ENCODE measurements at places on chromosomes 11 and 22.

DNA sequence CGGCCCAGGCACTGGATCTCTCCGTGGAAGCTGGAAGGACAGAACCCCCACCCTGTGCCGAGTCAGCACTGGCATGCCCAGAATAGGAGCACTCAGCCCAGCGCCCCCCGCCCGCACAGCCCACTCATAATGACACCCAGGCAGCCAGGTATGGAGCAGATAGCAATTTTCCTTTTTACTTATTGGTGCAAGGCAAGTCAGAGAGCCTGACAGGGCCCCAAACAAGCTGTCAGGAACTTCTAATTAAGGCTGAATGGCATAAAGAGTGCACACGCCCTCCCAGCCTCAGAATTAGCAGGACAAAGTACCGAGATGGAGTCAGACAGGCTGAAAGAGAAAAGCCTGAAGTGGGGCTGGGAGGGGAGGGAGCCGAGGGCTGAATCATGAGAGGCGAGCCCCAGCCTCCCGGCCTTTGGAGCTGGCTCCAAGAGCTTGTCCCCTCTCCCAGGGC is 76.9 kb downstream of the DSCAML1 start:
- DNase-seq: peak; percentile 47

- DNase-seq: no peak
Observed at GRCh38 chr11:35998634-35999033, 54.8 kb downstream of the LDLRAD3 start.

DNA sequence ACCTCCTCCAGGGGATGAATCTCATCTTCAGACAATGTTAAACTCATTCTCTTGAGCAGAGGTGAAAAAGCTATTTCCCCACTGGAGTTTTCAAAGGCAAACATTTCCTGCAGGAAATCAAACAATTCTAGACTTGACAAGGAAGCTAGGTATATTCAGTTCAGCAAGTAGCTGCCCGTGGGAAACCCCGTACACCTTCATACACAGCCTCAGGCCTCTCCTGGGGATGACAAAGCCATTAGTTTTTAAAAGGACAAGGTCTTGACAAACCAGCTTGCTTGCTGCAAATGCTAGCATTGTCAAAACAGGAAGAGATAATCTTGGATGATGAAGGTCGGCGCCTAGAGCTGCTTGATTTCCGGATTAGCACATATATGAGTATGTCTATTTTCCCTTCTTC is 1630.8 kb upstream of the TENM4 start:
- DNase-seq: no peak

DNA sequence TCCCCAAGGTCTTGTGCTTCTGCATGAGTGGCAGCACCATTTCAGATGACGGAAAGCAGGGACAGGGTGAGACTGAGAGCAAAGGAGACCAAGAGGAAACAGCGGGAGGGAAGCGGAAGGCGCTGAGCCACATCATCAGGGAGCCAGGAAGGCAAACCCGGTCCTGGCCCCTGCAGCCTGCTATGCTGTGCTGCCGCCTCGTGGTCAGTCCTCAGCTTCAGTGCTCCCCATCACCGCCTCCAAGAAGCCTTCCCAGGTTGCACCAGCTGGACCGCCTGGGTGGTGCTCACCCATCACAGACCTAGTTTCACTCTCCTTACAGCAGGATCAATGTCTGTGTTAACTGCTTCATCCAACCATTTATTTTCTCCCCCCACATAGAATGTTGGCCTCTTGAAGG is 73.0 kb upstream of the PHF21B start:
- no peak for DNase-seq

- no peak for DNase-seq
Observed at GRCh38 chr22:37781434-37782059, 26.2 kb upstream of the GCAT start.

DNA sequence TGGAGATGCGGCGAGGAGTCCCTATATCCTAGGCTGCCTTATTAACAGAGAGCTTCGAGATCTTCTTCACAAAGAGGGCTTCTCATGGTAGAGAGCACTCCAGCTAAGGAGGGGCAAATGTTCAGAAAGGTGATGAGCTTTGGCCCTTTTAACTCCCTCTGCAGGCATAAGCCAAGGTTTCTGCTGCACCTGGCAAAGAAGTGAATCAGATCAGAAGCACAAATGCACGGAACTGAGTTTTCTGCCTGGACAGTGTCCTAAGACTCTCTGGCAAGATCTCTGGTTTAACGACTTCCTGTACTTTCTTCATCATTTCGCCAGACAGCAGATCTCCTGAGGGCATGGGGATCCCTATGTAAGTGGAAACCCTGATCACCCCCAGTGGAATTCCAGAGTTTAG is 37.2 kb downstream of the POU2AF3 start:
- no peak for DNase-seq

- DNase-seq: no peak
Observed at GRCh38 chr22:45090497-45090910, 73.2 kb upstream of the NUP50 start.

- peak; percentile 5 for DNase-seq
Observed at GRCh38 chr11:65744026-65744698, 23.6 kb upstream of the RNASEH2C start.

DNA sequence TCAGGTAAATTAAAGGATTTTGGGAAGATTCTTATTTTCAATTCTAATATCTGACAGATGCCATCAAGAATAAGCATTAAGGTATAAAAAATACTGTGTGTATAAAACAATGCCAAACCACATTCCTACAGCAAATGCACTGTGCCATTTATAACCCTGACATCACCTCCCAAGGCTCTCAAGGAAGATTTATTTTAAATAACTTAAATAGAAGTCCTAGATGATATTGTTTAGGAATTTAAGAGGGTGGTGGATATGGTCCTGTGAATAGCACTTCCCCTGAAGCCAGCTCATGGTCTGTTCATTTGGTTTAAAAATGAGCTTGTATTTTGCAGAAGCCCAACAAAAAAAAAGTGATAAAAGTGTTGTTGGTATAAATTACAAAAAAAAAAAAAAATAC is 32.1 kb downstream of the PPIL2 start:
- no peak for DNase-seq

DNA sequence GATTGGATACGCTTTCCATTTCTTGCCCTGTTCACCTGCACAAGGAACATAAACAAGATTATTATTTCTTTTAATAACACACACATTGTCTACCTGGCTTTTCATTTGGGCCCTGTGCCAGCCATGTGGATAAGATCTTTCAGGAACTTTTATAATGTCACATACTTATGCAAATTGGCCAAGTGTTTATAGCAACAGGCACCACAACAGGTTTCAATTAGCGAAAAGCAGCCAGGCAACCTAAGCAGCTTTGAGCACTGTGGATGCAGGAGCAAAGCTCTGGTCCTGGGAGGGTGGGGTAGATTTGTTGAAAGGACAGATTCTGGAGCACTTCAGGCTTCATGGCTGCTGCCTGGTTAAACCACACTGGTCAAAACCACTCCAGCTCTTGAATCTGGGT is 217.4 kb downstream of the BARX2 start:
- DNase-seq: peak; percentile 38

GRCh38 chr11:80255021-80255420 is 814.2 kb upstream of the TENM4 start:
- no peak for DNase-seq

GRCh38 chr11:76188873-76189272 is 17.4 kb downstream of the WNT11 start:
- DNase-seq: no peak

- DNase-seq: no peak
Observed at GRCh38 chr11:9669954-9670353, 6.1 kb downstream of the SWAP70 start.

GRCh38 chr11:77883775-77884174 is 62.8 kb downstream of the AAMDC start:
- DNase-seq: no peak

GRCh38 chr22:43110927-43111623 is 525 bp downstream of the BIK start:
- peak; percentile 6 for DNase-seq

DNA sequence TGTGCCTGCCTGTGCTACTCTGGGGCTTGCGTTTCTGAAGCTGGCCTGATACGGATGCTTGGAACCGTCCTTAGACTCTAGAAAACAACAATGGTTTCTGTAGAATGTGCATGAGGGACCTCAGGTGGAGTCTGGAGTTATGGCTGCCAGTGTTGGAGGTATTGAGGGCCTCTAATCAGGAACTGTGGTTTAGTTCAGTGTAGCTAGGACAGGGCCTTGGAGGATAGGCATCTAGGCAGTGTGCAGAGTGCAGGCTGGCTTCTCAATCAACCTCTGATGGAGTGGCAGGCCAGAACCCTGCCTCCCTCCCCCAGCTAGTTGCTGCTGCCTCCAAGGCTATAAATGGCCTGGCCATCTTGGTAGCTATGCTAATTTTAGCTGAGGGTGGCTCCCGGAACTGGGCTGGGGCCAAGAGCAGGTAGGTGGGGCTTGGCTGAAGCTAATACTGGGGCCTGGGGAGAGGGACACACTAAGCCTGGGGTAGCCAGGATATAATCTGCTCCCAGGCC is 4.0 kb downstream of the STIM1 start:
- no peak for DNase-seq

GRCh38 chr22:39496131-39496838 is 5.8 kb upstream of the MIEF1 start:
- DNase-seq: peak; percentile 68

GRCh38 chr22:39568278-39568981 is 2.1 kb upstream of the CACNA1I start:
- DNase-seq: no peak

- no peak for DNase-seq
Observed at GRCh38 chr11:94926698-94927237, 46.6 kb downstream of the CWC15 start.

- DNase-seq: no peak
Observed at GRCh38 chr11:130092661-130093060, 23.0 kb downstream of the APLP2 start.

- no peak for DNase-seq
Observed at GRCh38 chr11:120667281-120667680, 155.7 kb downstream of the GRIK4 start.

GRCh38 chr11:27331981-27332380 is 31.0 kb downstream of the CCDC34 start:
- DNase-seq: no peak

GRCh38 chr11:3092603-3093141 is 35.4 kb upstream of the CARS1 start:
- no peak for DNase-seq

GRCh38 chr11:4466871-4467442 is 15.5 kb upstream of the OR52K1 start:
- DNase-seq: no peak

DNA sequence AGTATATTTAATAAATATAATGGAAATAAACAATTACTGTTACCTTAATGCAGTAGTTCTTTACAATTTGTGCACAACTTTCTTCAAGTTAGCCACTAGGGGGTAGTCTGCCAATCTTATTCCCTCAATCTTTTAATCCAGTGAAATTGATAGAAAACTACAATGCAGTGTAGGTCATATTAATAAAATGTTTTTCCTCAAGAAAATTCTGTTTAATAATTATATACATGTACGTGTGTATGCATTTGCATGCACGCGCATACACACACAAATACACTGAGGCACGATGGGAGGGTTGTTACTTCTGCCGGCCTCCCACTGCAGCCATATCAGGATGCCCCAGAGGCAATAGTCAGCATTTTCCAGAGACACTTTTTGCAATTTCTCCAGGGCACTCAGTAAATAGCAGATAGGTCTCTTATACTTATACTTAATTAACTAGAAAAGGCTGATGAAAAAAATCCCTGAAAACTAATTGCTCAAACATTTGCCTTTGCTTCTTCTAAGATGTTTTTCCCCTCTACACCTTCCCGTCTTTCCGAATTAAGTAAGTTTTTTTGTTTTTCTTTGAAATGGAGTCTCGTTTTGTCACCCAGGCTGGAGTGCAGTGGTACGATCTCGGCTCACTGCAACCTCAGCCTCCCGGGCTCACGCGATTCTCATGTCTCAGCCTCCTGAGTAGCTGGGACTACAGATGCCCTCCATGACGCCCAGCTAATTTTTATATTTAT is 3.1 kb downstream of the GAB2 start:
- DNase-seq: no peak

DNA sequence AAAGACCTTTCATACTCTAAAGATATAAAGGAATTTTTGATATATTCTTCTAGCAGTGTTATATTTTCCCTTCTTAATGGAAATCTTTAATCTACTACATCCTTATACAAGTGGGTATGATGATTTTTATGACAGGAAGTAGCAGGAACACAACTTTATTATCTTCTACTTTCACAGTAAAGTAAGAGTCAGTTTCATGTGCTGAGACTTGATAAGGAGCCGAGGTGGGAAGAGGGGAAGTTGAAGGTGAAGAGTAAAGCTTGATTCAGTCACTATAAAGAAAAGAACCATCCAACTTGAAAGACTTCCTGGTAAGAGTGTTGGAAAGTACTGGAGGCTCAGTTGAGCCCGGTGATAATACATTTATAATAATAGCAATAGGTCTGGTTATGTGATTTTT is 82.1 kb upstream of the PTH start:
- no peak for DNase-seq

GRCh38 chr11:91981995-91982394 is 242.6 kb upstream of the FAT3 start:
- no peak for DNase-seq

DNA sequence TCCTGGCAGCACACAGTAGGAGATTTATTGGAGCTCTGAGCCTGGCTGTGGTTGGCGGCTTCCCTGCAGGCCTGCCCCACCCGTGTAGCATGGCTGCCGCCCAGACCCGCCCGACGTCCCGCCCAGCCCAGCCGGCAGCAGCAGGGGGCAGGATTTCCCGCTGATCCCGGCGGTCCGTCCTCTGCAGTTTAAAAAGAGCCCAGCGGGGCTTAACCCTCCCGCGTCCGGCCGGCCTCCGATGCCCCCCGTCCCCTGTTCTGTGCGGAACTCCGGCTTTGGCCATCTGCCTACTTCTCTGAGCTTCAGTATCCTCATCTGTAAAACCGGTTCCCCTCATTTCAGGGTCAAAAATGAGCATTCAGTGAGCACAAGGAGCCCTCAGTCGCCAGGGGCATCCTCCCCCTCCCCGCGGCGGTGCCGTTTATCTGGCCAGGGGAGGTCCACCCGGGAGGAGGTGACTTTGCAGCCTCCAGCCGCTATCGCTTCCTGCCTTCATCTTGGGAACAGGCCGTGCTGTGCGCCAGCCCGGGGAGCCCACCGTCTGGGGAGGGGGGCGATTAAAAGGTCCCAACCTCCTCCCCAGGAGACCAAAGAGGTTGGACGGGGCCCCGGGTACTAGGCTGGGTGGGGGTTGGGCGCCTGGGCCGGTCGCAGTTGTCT is at the start of gene GAS2L1:
TSS of gene GAS2L1 (plus strand) at position 476 of the 660 bp plus-strand sequence. CDS start 1,456 bp downstream, outside the sequence.
- peak; percentile 29 for DNase-seq

- no peak for DNase-seq
Observed at GRCh38 chr11:57584341-57584740, 13.1 kb upstream of the SERPING1 start.

- DNase-seq: no peak
Observed at GRCh38 chr22:46077669-46078099, 72.6 kb upstream of the PPARA start.

DNA sequence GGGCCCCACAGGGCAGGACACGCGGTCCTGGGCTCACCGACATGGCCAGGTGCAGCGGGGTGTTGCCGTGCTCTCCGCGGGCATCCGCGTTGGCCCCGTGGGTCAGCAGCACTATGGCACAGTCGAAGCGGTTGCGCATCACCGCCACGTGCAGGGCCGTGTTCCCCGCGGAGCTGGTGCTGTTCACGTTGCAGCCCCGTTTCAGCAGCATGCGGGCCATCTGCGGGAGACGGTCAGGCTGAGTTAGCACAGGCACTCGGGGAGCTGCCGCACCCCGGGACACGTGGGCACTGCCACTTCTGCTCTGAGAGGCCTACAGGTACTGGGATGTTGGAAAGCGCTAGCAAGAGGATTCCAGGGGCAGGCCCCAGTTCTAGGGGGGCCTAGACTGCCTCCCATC is 22.3 kb upstream of the BAIAP2L2 start:
- DNase-seq: no peak

Measured in NCI-H1436 (cell line).